Jurkat, Clone E6-1 (cell line): ENCODE measurements at places on chromosomes 4 and X.

- DNase-seq = no peak
Measured at GRCh38 chr4:2786794-2787229, 6.1 kb upstream of the SH3BP2 start.

DNA sequence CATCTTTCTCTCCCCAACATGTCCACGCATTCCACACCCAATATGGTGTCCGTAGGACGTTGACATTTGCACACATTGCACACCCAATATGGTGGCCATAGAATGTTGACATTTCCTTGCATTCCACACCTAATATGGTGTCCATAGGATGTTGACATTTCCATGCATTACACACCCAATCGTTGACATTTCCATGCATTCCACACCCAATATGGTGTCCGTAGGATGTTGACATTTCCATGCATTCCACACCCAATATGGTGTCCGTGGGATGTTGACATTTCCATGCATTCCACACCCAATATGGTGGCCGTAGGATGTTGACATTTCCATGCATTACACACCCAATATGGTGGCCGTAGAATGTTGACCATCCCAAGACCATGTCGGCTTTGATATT is 88.4 kb upstream of the SHOX start:
- DNase-seq = no peak

- DNase-seq = no peak
Measured at GRCh38 chr4:160129439-160129838, 1026.6 kb downstream of the RAPGEF2 start.

GRCh38 chrX:136694431-136695087 is 46.6 kb downstream of the CD40LG start:
- DNase-seq = peak; percentile 87

GRCh38 chrX:154371017-154371788 is 3.2 kb downstream of the FLNA start:
- peak; percentile 86 for DNase-seq

- no peak for DNase-seq
Measured at GRCh38 chr4:186904101-186904500, 180.4 kb upstream of the FAT1 start.

- DNase-seq = no peak
Measured at GRCh38 chr4:92021788-92022187, 282.0 kb upstream of the GRID2 start.

- no peak for DNase-seq
Measured at GRCh38 chr4:140158365-140159030, 4.5 kb upstream of the MAML3 start.

DNA sequence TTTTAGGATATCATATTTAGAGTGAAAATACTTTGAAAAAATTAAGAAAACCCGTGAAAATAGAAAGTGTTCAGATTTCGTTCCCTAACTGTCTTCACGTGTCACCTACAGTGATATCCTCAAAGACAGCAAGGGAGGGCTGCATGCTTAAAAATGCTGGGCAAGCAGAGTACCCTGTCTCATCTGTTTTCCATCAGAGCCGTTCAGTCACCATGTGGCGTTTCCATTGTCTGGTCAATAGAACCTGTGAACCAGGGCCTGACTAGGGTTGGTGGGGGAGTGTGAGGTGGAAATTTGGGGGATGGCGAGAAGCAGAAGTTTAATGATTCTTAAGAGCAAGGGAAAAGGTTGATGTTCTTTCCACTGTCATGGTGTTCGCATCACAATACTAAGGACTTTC is 173.9 kb downstream of the BMPR1B start:
- DNase-seq = no peak

DNA sequence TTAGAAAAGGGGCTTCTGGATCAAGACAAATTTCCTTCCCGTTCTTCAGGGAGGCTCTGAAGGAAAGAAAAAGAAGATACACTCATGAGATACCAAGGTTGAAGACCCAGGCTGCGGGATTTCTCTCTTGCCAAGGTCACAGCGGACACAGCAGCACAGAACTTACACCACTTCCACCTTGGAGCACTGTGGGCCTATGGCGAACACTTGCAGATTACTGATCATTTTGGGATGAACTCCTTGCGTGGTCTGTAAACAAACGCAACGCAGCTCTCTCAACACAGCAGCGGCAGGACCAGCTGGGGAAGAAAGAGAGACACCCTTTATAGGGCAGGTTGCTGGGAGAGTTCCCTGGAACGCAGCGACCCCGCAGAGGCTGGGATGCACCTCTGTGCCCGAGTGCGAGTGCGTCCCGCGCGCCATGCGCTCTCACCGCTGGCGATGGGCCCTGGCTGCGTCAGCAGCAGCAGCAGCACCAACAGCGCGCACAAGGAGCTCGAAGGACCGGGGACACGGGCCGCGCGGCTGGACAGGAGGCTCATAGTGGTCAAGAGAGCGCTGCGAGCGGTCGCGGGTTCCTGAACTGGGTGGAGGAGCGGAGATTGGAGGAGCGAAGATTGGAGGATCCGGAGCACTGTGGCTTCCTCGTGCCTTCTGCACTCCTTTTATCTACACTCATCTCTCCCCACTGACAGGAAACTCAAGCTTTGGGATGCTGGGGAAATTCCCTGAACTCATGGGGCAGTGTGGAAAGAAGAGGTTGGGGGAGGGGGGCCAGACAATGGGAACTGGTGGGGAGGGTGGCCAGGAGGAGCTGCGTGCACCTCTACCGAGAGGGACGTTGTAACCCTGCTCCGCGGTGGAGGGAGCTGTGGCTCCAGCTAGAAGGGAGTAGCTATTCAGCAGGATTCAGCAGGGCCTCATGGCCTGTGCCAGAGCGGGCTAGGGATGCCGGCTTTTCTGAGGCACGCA is at the start of gene CXCL5:
Gene CXCL5 (minus strand): TSS at position 638 of the 972 bp plus-strand sequence. CDS start 96 bp downstream, at position 542.
- DNase-seq = no peak

DNA sequence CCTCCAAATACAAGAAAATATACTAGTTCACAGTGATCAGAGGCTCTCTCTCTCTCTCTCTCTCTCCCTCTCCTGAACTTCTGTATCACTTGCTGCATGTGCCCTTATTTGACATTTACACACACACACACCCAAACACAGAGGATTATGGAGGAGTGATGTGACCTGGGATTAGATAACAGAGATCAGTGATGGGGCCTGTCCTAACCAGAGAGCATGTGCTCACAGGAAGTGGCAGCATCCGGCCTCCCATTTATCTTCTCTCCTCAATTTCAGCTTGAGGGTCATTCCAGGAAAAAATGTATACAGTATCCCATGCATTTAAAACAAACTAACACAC is 143.0 kb downstream of the TSPAN5 start:
- no peak for DNase-seq

DNA sequence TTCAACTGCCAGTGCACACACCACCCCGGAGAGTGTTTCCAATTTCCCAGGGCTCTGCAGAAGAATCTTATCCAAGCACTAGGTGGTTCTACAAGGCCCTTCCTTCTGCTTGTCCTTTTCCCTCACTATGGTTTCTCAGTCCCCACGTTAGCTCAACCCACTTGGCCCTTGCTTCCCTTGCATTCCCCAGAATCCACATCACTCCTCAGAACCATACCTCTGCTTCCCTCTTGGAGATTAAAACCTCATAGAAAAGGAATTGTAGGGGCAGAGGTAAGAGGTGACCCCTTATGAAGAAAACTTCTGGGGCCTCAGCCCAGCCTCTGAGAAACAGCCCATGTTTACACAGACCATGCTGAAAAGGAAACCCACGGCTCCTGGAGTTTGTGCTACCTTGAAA is 42.4 kb downstream of the TSPAN5 start:
- no peak for DNase-seq

DNA sequence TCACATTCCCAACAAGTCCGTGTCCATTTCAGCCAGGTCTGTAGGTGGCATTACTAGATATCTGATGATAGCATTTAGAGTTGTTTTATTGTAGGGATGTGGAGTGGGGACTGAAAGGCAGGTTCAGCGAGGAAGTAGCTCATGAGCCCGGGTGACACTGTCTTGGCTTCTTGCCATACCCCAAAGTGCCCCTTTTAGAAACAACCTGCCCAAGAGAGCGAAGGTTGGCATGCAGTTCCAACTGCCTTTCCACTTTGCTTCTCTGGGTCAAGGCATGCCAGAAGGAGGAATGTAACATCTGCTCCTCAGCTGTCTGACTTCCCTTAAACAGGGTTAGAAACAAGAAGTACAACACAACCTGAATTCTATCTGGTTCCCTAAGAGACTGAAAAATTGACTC is 9.0 kb downstream of the GRIA3 start:
- DNase-seq = no peak

- no peak for DNase-seq
Measured at GRCh38 chr4:161172396-161173026, 991.3 kb downstream of the FSTL5 start.

DNA sequence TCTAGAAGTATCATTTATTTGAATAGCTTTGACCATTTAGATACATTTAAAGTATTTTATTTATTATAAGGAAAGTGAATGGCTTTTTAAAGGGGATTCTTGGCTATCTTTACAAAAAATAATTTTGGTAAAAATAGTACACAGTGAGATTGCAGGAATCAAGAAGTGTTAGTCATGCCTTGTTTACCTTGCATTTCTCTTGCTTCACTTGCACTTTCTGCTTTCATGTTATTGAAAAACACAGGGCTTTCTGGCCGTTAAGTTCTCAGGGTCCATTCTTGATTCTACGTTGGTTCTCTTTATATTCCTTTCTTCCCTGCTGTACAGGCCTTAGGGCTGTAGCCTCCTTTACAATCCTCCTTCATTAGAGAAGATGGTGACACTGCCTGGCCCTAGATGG is 21.8 kb upstream of the SEC24D start:
- DNase-seq = no peak

- DNase-seq = no peak
Measured at GRCh38 chr4:97432551-97432950, 710.7 kb downstream of the STPG2 start.

DNA sequence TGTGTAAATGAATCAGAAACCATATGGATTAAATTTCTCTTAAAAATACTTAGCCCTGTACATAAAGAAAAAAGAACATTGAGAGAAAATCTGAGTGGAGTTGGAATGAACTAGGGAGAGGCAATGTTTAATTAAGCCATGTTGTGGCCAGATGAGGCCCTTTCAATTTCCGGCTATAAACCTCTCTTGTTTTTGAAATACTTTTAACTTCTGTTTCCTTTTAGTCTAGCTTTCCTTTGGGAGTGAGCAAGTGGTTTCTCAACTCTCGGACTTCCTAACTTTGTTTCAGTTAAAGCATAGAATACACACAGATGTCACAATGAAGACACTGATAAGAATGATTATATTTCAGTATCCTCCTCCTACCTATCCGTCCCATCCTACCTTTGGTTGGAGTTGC is 197.2 kb downstream of the ARHGAP24 start:
- no peak for DNase-seq

GRCh38 chrX:123964156-123964834 is 2.8 kb downstream of the STAG2 start:
- DNase-seq = no peak

- no peak for DNase-seq
Measured at GRCh38 chr4:150585611-150586010, 3.7 kb downstream of the MAB21L2 start.

- no peak for DNase-seq
Measured at GRCh38 chr4:124902001-124902515, 189.5 kb upstream of the ANKRD50 start.

GRCh38 chr4:55707507-55707906 is 71.4 kb upstream of the NMU start:
- no peak for DNase-seq

DNA sequence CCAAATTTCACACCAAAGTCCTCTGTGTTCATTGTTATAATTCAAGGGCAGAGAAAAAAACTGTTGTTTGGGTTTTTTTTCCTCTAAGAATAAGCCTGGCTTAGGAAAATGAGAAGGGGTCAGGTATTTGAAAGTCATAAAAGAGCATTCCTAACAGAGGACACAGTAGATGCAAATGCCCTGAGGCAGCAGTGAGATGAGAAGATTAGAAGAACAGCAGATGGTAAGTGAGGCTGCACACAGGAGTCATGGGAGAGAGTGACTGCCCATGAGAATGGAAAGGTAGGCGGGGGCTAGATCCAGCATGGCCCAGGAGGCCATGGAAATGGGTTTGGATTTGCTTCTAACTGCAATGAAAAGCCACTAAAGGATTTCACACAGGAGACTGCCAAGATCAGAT is 107.5 kb upstream of the RBPJ start:
- DNase-seq = no peak

DNA sequence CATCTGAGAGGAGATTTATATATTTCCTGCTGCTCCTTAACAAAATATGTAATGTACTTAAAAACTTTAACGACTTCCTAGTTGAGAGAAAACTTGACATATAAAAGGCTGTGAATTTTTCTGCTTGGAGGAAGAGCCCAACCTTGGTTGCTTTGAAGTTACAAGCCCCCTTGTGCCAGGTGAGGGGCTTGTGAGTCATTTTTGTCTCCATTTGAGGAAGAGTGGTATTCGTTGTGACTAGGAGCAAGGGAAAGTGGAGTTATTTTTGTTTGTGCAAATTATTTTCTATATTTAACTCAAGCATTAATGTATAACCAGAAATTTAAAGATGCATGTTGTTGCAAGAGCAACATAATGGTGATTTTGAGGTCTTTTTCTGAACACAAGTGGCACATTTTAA is 99.0 kb upstream of the DDX3X start:
- no peak for DNase-seq

GRCh38 chr4:148048598-148048997 is 316.7 kb downstream of the ARHGAP10 start:
- no peak for DNase-seq

DNA sequence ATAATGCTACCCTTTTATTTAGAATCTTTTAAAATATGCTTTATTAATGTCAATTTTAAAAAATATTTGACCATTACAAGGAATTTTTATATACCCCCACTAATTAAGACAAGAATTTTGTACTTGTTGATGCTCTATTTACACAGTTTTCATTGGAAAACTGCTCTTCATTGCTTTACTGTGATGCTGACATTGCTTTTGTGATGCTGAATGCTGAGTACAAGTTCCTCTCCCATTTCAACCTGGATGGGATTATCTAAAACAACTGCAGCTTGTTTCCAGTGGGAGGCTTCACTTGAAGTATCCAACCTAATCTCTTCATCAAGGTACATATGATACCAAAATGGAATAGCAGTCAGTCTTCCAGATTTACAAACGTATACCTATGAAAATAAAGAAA is 21.2 kb downstream of the TMEM184C start:
- no peak for DNase-seq

DNA sequence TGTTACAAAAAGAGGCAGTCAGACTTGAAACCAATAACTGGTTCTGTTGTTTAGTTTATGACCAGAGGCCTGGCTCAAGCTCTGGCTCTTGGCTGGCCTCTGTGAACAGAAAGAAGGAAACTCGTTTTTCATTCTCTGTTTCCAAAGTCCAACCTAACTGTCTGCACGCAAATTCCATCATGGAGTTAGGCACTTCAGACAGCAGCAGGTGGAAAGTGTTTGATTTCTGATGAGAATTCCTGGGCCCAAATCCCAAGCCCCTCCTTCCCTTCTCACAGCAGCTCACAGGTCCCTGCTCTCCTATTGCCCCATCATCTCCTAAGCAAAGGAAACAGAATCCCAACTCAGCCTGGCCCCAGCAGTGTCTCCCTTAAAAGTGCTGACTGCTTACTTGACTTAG is 42.8 kb upstream of the FGF16 start:
- DNase-seq = no peak

GRCh38 chr4:109990261-109991257 is 77.9 kb downstream of the EGF start:
- DNase-seq = no peak

DNA sequence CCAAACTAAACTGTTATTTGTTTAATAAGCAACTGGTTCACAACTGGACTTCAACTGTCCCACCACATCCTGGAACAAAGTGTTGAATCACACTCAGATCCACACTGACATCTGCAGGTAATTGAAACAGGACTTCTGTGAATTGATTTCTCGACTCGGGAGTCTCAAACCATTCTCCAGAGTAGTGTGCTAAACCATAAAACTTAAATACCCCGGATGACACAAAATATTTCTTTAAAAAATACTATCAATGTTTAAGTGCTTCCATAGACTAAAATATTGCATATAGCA is 95.4 kb upstream of the PLAC1 start:
- DNase-seq = no peak
